Ovary (tissue), 10 donors: ENCODE measurements at places on chromosomes 3 and 15. TPM values are rescaled to one million over a fixed set of nuclear protein-coding genes. Genes with fewer than 3 reads are reported as not detected.

Gene BUB1B
- polyA plus RNA-seq, result 1.4 TPM

GRCh38 chr3:173397161-173398110 is at the start of gene NLGN1:
Gene NLGN1 (plus strand): TSS chr3:173397744.
- DNase-seq, result peak; percentile 79

Gene PP2D1
- not detected for polyA plus RNA-seq

Gene TMEM207
- polyA plus RNA-seq, result not detected

Gene ATP8B4
- 11.3 TPM for polyA plus RNA-seq

DNA sequence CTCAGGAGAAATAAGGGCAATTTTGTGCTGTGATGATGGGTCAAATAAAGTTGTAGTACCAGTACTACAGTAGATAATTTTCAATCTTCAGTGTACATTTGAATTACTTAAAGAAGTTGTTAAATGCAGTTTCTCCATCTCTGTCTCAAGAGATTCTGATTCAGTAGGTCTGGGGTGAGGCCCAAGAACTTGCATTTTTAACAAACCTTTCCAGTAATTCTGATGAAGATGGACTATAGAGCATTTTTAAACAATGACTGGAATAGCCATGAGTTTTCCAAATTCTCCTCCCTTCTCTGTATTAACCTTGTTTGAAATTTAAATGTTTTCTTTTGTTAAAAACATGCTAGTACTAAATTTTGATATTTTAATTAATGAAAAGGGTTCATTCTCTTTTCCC is 127.0 kb upstream of the CD96 start:
- no peak for DNase-seq

Gene NOX5
- 0.54 TPM for polyA plus RNA-seq

GRCh38 chr3:195908694-195909581 is 587 bp upstream of the TNK2 start:
- DNase-seq, result peak; percentile 49

DNA sequence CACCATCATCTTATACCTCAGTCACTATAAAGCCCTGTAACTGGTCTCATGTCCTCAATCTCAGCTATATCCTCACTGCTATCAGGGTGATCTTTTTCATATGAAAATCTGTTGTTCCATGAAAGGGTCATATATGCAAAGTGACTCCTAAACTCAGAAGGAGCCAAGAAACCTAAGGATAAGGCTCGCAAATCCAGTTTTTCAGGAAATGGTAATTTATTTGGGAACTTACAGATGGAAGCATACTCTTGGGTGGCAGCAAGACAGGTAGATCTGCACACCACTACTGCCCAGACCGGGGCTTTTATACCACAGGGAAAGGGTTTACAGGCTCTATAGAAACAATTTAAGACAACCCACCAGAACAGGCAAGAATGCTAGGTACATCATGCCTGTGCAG is 272.3 kb downstream of the UBE2E2 start:
- DNase-seq, result no peak

DNA sequence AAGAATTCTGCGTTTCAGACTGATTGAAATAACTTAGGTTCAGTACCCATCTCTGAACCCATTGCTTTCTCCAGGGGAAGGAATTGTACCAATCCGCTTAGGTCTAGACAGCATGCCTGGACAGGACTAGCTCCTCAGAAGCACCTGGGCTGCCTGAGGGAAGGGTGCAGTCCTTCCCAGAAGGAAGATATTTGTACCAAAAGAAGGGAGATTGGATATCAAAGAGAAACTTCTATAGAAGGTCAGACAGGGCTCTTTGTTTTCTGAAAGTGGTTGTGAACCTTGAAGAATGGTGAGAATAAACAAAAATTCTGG is 133.8 kb upstream of the LRTM1 start:
- no peak for DNase-seq

DNA sequence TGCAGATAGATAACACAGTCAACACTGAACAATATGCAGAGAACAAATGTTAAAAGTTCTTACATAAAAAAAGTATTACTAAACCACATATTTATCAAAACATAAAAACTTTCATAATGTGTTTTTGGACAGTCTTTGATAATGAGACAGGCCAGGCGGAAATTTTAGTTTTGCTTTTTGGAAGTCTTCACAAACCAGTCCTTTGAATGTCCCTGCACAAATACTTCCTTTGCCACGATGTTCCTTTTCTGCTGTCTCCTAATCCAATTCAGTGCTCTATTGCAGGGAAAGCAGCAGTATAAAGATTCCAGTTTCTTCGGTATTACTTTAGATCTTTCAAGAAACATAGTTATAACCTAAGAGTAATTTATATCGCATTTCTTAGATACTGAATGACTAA is 135.9 kb downstream of the TBL1XR1 start:
- DNase-seq, result no peak
